Stimulated activated CD8-positive, alpha-beta memory T cell treated with anti-CD3 and anti-CD28 coated beads, Interleukin-4, amount 100 ng/mL, for 1 hour (primary cell): ENCODE measurements at places on chromosomes 16 and 17.

DNA sequence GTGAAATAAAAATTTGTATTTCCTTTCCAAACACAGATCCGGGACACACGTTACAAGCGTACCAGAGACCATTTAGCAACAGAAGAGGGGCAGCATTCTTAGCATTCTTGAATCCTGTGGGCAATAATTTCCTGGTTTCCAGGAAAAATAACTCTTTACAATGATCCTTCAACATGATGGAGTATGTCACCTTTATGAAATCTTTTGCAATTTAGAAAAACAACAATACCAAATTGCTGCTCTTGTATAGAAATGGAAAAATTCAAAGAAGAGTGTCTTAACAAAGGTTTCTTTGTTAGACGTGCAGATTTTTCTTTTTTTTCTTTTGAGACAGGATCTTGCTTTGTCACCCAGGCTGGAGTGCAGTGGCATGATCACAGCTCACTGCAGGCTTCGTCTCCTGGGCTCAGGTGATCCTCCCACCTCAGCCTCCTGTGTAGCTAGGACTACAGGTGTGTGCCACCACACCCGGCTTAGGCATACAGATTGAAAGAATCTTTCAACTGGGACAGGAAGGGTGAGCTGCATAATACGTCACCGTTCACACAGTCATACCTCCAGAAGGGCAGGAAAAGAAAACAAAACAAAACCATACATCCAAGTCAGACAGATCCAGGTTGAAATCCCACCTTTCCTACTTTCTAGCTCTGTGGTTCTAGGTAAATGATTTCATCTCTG lies 10.8 kb upstream of the GCSH start:
- DNase-seq = no peak

DNA sequence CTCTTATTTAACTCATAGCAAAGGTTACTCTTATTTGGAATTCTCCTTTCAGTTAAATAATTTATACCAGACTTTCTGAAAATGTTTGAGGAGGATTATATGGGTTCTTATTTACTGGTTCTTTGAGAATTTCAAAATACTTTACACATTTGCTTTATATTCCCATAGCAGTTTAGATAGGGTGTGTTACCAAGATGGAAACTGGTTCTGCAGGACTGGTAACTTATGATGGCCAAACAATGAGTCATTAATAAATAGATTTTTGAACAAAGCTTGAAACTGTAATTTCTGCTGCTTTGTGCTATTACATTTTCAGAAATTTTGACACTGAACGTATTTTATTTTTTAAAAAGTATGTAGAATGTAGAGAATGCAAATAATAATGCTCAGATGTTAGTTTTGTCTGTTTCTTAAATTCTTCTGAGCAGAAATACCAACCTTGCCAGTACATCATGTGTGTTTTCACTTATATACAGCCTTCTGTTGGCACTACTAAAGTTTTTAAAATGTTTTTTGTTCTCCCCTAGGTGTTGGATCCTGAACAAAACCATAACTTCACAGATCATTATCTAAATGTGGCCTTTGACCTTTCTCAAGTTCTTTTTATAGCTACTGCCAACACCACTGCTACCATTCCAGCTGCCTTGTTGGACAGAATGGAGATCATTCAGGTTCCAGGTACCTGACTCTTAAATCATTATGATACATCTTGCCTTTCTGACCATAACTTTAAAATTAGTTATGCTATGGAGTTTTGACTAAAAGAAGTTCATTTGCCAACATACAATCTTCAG lies 48.3 kb upstream of the ABCC11 start:
- no peak for DNase-seq

DNA sequence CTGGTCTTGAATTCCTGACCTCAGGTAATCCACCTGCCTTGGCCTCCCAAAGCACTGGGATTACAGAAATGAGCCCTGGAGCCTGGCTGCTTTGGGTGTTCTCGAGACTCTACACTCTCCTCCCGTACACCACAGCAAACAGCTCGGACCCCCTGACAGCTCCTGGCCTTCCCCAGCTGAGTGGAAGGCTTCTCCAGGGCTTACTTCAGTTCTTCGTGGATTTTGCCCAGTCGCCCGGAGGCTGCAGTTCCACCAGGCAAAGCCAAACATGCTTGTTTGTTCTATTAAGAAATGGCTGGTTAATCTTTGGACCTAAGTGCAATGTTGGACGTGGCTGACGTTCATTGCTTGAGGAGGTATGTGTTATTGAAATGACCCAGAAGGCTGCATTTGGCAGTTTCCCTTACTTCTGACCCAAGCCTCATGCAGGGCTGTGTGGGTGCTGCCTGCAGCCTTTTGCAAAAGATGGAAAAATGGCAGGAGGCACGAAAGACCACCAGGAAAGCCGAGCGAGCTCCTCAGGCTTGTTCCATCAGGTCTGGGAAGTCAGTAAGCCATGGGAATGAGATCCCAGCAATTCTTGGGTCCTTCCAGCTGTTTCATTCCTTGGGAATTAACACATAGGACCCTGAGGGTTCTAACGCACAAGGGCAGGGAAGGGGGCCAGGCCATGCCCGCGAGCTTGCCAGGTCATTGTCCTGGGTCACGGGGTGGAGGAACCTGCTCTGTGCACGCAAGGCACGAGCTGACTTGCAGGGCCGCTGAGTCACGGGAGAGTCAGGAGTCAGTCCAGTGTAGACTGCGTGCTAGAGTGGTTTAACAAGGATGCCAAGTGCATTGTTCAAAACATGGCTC lies 23.9 kb upstream of the KLHDC4 start:
- DNase-seq = no peak

- DNase-seq = no peak
Observed at GRCh38 chr17:32777436-32777835, 99.5 kb downstream of the MYO1D start.

DNA sequence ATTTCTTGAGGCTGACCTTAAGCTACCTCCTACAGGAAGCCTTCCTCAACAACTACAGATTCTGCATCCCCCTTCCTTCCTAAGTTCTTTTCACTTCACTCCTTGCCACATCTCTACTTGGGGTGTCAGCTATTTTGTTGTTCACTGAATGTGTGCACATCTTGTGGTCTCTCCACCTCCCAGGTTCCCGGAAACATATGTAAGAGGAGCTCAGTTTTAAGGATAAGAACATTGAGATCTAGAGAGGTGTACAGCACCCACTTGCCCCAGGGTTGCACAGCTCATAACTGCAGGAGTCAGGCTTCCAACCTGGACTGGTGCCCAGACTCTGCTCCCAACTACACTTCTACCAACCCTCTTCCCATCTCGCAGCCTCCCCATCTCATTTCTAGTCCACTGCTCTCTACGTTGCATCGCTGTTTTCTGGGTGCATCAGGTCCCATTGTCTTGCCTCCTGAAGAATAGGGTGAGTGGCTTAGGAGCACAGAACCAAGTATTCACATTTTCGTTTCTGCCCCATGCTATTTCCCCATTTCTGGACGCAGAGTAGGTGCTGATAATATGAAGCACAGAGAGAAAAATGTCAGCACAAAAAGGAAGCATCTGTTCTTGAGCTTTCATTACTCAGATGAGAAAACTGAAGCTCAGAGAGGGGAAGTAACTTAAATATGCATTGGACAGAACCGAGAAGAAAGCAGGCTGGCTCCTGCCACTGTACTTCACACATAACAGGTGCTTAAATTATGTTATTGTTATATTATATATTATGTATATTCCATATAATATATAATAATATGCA lies 292.0 kb upstream of the CCL2 start:
- DNase-seq = no peak

GRCh38 chr16:67247192-67248072 lies at the start of gene FHOD1:
FHOD1 (minus strand) TSS chr16:67247481; CDS start chr16:67247410, 71 bp downstream.
- peak; percentile 97 for DNase-seq
